Fibroblast of the conjunctiva (primary cell): ENCODE measurements at places on chromosomes 6 and 20.

- DNase-seq, result peak; percentile 93
These were observed 16.3 kb downstream of the TRAF3IP2 start for GRCh38 chr6:111589366-111589765.

GRCh38 chr20:36367907-36368799 is 62.0 kb downstream of the DLGAP4 start:
- no peak for DNase-seq

DNA sequence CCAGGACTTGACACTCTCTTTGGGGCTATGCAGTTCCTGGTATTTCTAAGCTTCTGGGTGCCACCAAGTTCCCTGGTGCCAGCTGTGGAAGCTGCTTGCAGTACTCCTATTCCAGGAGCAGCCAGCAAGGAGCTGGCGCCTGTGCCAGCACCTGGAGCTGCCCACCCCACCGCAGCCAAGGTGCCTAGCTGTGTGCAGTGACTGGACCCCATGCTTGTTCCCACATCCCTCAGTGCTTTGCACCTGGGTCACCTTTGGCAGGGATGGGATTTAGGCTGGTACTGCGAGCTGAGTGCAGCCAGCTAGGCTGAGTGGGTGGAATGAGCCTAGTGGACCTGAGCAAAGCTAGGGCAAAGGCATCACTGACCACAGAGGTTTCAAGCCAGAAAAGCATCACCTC is 1674.9 kb downstream of the HACE1 start:
- DNase-seq, result no peak

- DNase-seq, result peak; percentile 26
These were observed 5.1 kb downstream of the PRND start for GRCh38 chr20:4726710-4727397.
